ENCODE measurements at places on chromosomes 16 and 17. TPM values are rescaled to one million over a fixed set of nuclear protein-coding genes. Genes with fewer than 3 reads are reported as not detected.
A peak's percentile ranks its signal among the peaks of the same experiment; 100 is the strongest.

GRCh38 chr17:81129289-81129688 is 36.0 kb upstream of the PVALEF start:
- DNase-seq = no peak
- no peak overlapping the region for H3K4me3 ChIP-seq
- no peaks in the 10 kb centered on the region for H3K27me3 ChIP-seq
- H3K27ac ChIP-seq = no peak overlapping the region
- H3K36me3 ChIP-seq = no peaks in the 10 kb centered on the region

DNA sequence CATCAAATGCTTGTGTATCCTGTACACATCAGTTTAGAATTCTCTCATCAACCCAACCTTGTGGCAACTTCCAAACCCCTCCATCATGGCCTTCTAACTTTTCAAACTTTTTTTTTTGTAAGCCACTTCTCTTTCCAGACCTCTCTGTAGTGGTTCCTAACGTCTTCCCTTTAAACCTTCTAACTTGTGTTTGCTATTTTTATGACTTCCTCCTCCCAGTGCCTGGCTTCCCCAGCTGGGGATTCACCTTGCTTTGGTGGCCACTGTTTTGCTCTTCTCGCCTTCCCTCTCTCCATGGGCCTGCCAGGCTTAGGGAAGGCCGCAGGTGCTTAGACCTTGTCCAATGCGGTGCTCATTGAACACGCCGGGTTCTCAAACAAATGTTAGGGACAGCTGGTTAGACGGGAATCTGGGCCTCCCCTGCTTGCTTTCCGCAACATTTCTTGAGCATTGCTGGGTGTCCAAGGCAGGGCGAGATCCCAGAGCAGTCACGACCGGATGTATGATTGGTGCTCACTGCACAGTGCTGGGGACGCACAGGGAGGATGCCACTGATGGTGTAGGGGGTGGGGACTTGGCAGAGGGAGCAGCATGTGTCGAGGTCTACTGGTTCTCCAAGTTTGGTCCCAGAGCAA is 1.1 kb upstream of the XYLT2 start:
- peak overlapping the region; percentile 80 for H3K27ac ChIP-seq
- H3K4me3 ChIP-seq = peak overlapping the region; percentile 84
- no peak for DNase-seq
- peaks cover 3% of the 10 kb centered on the region for H3K36me3 ChIP-seq

- peaks cover 9% of the 10 kb centered on the region for H3K27me3 ChIP-seq
- no peak overlapping the region for H3K4me3 ChIP-seq
- no peak overlapping the region for H3K27ac ChIP-seq
Measured at GRCh38 chr16:23729503-23730424, 16.7 kb upstream of the ERN2 start.

GRCh38 chr17:36816907-36817288 is 120.4 kb upstream of the LHX1 start:
- no peak overlapping the region for H3K4me3 ChIP-seq
- DNase-seq = no peak
- H3K27ac ChIP-seq = no peak overlapping the region
- peaks cover 40% of the 10 kb centered on the region for H3K27me3 ChIP-seq
- no peaks in the 10 kb centered on the region for H3K4me1 ChIP-seq

- no peaks in the 10 kb centered on the region for H3K27me3 ChIP-seq
- H3K27ac ChIP-seq = peak within 1 kb of the TSS; percentile 8
- H3K4me1 ChIP-seq = peaks cover 15% of the 10 kb centered on the region
Measured at GRCh38 chr16:31428279-31428597, at the start of gene COX6A2. COX6A2 (minus strand) TSS chr16:31428360; CDS start chr16:31428325, 35 bp downstream.

GRCh38 chr16:10520869-10521578 is 59.4 kb downstream of the EMP2 start:
- H3K36me3 ChIP-seq = no peaks in the 10 kb centered on the region
- H3K4me3 ChIP-seq = no peak overlapping the region
- no peak overlapping the region for H3K27ac ChIP-seq
- no peaks in the 10 kb centered on the region for H3K27me3 ChIP-seq

DNA sequence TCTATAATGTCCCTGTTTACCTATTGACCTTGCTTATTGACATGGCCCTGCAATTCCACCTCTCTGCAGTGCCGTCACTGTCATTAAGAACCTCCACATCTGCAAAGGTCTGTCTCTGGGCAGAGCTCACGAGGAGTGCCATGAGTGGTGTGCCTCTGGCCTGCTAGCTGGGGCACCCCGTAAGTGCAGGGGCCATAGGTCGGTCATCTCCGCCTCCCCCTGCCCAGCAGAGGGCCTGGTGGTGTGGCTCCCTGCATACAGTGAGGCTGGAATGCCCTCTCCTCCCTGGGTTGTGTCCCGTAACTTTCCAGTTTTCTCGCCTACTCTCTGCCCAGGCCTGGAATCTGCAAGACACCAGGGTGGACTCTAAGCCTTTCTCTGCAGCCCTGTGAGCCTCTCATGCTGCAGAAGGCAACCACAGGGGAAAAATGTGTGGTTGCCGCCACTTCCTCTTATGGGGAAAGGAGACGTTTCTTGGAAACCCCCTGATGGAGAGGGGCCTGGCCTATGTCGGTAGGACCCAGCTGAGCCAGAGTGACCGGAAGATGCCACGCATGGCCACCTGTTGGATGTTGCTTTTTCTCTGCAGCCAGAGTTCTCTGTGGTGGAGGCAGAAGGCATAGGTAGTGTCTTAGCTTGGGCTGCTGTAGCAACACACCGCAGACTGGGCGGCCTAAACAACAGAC is 2.7 kb upstream of the SNX20 start:
- H3K27ac ChIP-seq = peak overlapping the region; percentile 90
- H3K4me1 ChIP-seq = peaks cover 67% of the 10 kb centered on the region
- H3K36me3 ChIP-seq = peaks cover 9% of the 10 kb centered on the region
- peak overlapping the region; percentile 67 for H3K4me3 ChIP-seq
- DNase-seq = peak; percentile 92

DNA sequence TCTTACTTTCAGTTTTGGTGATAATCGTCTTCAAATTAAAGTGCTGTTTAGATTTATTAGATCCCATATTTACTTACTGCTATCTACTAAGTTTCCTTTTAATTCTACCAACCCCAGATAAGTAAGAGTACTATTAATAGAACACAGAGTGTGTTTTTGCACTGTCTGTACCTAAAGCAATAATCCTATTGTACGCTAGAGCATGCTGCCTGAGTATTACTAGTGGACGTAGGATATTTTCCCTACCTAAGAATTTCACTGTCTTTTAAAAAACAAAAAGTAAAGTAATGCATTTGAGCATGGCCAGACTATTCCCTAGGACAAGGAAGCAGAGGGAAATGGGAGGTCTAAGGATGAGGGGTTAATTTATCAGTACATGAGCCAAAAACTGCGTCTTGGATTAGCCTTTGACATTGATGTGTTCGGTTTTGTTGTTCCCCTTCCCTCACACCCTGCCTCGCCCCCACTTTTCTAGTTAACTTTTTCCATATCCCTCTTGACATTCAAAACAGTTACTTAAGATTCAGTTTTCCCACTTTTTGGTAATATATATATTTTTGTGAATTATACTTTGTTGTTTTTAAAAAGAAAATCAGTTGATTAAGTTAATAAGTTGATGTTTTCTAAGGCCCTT is 56.8 kb downstream of the HLF start:
- H3K4me3 ChIP-seq = no peak overlapping the region
- no peaks in the 10 kb centered on the region for H3K36me3 ChIP-seq
- H3K4me1 ChIP-seq = no peaks in the 10 kb centered on the region
- DNase-seq = no peak
- peaks cover 2% of the 10 kb centered on the region for H3K27me3 ChIP-seq

DNA sequence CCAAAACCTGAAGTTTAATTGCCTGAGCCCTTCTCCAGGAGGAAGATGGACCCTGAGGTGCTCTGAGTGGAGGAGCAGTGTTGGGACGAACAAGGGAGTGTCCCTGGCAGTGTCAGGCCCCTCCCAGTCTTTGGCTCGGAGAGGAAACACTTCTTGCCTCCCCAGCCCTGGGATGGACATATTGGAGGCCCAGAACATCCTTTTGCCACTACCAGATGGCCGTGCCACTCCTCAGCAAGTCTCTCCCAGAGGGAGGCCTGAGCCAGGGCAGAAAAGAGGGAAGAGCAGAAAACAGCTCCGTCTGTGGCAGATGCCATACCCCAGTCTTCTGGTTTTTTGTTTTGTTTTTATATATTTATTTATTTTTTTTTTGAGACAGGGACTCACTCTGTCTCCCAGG is 91.5 kb upstream of the CRHR1 start:
- no peak overlapping the region for H3K4me3 ChIP-seq
- peaks cover 27% of the 10 kb centered on the region for H3K27me3 ChIP-seq
- H3K27ac ChIP-seq = no peak overlapping the region
- no peak for DNase-seq
- H3K4me1 ChIP-seq = no peaks in the 10 kb centered on the region
- H3K36me3 ChIP-seq = no peaks in the 10 kb centered on the region

DNA sequence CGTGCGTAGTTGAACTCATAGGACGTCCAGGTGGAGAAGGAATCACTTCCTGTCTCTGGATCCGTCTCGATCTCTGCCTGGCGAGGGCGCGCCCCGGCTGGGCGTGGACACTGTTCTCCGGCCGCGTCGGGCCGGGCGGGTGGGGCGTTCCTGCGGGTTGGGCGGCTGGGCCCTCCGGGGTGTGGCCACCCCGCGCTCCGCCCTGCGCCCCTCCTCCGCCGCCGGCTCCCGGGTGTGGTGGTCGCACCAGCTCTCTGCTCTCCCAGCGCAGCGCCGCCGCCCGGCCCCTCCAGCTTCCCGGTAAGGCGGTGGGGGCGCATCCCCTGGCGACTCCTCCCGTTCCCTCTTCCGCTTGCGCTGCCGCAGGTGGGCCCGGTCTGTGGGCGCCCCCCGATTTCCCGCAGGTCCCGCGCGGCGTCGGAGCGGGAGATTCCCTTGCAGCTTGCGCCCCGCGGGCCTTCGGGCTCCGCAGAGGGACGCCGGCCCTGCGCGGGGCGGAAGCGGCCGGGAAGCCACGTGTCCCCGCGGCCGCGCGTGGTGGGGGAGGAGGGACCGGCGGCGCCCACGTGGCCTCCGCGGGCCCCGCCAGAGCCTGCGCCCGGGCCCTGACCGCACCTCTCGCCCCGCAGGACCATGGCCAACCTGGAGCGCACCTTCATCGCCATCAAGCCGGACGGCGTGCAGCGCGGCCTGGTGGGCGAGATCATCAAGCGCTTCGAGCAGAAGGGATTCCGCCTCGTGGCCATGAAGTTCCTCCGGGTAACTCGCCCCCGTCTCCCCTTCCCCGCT is at the start of gene NME2:
Gene NME2 (plus strand): TSS at position 214 of the 789 bp plus-strand sequence. CDS start 420 bp downstream, at position 634.
- DNase-seq = peak; percentile 94
- H3K36me3 ChIP-seq = peaks cover 69% of the 10 kb centered on the region

DNA sequence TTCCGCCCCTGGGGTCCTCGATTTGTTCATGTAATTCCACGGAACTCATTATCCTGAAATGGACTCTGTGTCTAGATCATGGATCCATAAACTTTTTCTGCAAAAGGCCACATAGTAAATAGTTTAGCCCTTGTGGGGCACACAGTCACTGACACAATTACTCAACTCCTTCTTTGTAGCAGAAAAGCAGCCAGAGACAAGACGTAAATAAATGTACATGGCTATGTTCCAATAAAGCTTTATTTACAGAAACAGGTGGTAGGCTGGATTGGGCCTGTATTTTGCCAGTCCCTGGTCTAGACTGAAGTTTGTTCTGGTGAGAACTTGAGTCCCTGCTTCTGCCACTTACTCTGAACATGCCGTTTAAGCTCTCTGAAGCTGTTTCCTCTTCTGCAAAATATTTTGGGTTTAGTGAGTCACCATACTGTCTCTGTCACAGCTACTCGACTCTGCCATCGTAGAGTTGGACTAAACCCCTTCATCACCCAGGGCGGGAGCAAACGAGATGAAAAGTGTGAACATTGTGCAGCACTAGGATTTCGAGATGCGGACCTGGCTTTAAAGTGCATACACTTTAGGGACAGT is 61.9 kb upstream of the FOXF1 start:
- DNase-seq = no peak
- peaks cover 4% of the 10 kb centered on the region for H3K27me3 ChIP-seq
- H3K4me1 ChIP-seq = no peaks in the 10 kb centered on the region
- H3K36me3 ChIP-seq = no peaks in the 10 kb centered on the region
- no peak overlapping the region for H3K27ac ChIP-seq

DNA sequence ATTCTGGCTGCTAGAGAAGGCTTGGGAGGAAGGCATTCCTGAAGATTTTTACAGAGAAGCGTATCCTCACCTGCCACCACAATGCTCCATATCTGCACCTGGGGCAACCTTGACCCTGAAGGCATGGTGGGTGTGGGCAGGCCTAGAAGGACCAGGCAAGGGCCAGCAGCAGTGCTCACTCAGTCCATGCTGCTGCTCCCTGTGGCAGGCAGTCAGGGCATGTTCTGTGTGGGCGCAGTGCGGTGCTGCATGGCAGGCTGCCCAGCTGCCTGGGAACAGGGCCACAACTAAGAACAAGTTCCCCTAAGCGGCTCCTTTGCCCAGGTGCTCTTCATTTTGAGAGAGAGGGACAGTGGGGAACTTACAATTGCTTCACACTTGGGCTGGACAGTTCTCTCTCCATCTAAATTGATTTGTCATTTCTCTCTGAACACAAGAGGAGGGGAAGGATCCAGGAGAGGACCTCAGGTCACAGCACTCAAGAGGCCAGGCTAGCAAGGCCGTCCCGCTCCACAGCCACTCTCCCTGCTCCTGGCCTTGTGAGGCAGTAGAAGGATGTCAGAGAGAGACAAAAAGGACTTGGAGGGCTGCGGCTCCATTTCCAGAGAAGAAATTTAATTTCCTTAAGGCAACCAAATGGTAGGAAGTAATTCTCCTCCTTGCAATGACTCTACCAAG is 158.8 kb downstream of the AATF start:
- H3K27me3 ChIP-seq = no peaks in the 10 kb centered on the region
- no peak overlapping the region for H3K27ac ChIP-seq
- no peak overlapping the region for H3K4me3 ChIP-seq
- no peak for DNase-seq

- peaks cover 42% of the 10 kb centered on the region for H3K4me1 ChIP-seq
- DNase-seq = peak; percentile 63
- H3K27me3 ChIP-seq = peaks cover 25% of the 10 kb centered on the region
- peak overlapping the region; percentile 11 for H3K27ac ChIP-seq
- H3K4me3 ChIP-seq = peak overlapping the region; percentile 70
- peaks cover 3% of the 10 kb centered on the region for H3K36me3 ChIP-seq
Measured at GRCh38 chr17:42180411-42180921, 476 bp downstream of the KCNH4 start.

DNA sequence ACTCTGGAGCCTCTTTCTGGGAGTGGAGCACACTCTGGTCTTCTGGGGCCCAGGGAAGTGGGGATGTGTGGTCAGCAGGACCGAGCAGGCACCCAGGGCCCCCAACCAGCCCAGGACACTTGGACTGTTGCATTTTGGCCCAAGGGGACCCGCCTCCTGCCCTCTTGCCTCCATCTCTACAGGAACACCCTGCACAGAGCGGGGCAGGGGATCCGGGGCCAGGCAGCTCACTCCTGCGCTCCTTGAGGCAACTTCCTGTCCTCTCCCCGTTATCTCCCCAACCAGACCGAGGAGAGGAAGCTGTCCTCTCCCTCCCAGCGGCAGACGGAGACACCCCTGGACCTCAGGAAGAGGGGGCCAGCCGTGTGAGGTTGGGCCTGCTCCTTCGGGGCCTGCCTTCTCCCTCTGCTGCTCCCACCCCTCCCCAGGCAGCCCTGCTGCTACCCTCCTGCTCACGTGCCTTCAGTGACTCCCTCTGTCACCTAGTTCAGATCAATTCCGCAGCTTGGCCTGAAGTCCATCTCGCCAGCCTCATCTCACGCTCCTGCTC is 10.0 kb upstream of the ATP2A3 start:
- peaks cover 21% of the 10 kb centered on the region for H3K4me1 ChIP-seq
- H3K27me3 ChIP-seq = peaks cover 10% of the 10 kb centered on the region
- no peak overlapping the region for H3K4me3 ChIP-seq
- H3K27ac ChIP-seq = no peak overlapping the region
- H3K36me3 ChIP-seq = no peaks in the 10 kb centered on the region

The EVPLL gene
- not detected for total RNA-seq

The LPO gene
- not detected for total RNA-seq

The C17orf107 gene
- total RNA-seq = 1.7 TPM

The GSE1 gene
- 34.1 TPM for total RNA-seq

The SERPINF2 gene
- total RNA-seq = 0.16 TPM

The PLCG2 gene
- 6.9 TPM for total RNA-seq

The PRM1 gene
- not detected for total RNA-seq

The BCL6B gene
- total RNA-seq = 0.91 TPM

The ADAD2 gene
- total RNA-seq = not detected

The CDC6 gene
- 142 TPM for total RNA-seq
